ENCODE measurements at places on chromosomes 6 and 20. TPM values are rescaled to one million over a fixed set of nuclear protein-coding genes. Genes with fewer than 3 reads are reported as not detected.

DNA sequence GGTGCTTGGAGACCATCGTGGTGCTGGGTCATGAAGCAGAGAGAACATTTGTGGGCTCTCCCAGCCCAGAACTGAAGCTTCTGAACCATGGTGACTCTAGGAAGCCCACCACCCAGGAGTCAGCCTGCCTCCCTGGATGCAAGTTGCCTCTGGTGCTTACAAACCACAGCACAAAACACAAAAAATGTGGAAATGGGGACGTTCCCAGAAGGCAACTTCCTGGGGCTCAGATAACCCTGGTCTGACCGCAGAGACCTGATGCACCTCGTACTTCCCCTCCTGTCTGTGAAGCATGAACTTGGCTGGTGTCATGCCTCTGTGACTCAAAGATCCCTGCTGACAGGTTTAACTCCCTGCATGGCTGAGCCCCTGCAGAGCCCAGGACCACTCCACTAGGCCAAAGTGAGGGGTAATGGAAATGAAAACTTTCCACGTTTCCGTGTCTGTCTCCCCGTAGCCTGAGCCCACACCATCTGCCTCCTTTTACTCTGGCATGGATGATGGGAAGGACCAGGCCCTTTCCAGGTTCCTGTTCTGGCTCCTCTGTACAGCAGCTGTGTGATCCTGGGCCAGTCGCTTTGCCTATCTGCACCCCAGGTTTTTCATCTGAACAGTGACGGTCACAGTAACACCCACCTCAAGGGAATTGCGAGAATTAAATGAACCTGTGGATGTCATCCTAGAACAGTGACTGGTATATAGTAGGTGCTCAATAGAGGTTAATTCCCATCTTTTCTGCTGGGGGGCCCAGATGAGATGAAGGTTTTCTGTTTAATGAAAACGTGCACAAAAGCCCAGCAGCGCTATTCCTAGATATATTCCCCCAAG is 57.7 kb downstream of the PPP1R16B start:
- no peak for DNase-seq

DNA sequence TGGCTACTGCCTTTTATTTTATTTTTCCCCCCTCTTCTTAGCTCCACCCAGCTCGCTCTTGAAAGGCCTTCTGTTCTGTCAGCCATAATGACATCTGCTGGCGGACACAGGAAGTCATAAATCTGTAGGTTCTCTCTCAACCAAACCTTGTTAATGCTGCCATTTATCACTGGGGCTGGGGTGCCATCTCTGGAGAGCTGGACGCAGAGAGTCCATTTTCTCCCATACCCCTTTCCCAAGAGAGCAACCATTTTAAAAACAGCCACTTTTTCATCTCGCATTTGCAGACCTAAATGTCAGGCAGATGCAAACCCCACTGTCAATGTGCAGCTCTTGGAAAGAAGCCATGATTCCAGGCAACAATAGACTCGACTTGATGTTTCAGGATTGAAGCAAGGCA is 13.0 kb upstream of the TSHZ2 start:
- no peak for DNase-seq

ARMH2 gene
- not detected for total RNA-seq

- DNase-seq, result peak; percentile 77
These were observed 168.5 kb upstream of the SIM1 start for GRCh38 chr6:100633096-100633777.

GRCh38 chr6:35669451-35670045 is 19.2 kb downstream of the FKBP5 start:
- DNase-seq, result no peak

TPBG gene
- total RNA-seq, result 96.9 TPM

DNA sequence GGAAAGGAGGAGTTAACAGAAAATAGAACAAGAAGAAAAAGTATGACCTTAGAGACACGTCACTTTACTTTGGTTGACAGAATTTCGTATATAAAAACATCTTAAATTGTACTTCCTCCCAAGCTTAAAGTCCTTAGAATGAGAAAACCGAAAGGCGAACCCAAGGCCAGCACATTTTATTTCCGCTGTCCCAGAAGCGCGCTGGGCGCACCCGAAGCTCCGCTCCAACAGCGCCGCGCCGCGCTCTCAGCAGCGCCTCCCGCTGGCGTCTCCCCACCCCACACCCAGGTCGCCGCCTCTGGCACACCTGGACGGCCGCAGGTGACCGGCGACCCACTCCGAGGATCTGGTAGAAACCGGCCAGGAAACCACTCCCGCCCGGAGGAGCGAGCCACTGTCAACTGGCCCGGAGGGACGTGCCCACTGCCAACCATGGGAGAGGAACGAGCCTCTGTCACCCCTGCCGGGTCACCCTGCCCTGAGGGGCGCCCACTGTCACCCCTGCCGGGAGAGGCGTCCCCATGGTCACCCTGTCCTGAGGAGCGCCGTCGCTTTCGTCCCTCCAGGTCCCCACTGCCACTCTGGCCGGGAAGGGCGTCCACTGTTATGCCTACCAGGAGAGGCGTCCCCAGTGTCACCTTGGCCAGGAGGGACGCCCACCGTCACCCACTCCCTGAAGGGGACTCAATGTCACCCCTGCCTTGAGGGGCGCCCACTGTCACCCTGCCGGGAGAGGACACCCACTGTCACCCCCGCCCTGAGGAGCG is 824 bp downstream of the MPC1 start:
- peak; percentile 72 for DNase-seq

ETV7 gene
- 0.20 TPM for total RNA-seq
